ENCODE measurements at places on chromosomes 2 and 18.

GRCh38 chr2:117523267-117523666, 291.2 kb upstream of the DDX18 start:
- DNase-seq, result no peak

DNA sequence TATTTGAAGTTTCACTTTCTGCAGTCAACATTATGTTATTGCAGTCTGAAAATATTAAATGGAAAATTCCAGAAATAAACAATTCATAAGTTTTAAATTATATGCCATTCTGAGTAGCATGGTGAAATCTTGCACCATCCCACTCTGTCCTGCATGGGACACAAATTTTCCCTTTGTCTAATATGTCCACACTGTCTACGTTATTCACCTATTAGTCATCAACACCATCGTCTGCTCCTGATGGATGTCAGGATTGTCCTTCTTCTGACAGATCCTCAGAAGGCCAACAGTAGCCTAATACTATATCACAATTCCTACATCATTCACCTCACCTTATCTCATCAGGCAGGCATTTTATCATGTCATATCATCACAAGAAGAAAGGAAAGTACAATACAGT, 163.1 kb downstream of the TXNL1 start:
- DNase-seq, result no peak

DNA sequence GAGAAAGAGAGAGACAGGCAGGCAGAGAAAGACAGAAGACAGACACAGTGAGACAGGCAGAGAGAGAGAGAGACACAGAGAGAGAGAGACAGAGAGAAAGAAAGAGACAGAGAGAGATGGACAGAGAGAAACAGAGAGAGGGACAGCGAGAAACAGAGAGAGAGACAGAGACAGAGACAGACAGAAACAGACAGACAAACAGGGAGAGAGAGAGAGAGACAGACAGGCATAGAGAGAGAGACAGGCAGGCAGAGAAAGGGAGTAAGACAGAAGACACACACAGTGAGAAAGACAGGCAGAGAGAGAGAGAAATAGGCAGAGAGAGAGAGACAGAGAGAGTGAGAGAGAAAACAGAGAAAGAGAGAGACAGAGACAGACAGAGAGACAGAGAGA, 105.3 kb upstream of the ANKRD30BL start:
- no peak for DNase-seq

DNA sequence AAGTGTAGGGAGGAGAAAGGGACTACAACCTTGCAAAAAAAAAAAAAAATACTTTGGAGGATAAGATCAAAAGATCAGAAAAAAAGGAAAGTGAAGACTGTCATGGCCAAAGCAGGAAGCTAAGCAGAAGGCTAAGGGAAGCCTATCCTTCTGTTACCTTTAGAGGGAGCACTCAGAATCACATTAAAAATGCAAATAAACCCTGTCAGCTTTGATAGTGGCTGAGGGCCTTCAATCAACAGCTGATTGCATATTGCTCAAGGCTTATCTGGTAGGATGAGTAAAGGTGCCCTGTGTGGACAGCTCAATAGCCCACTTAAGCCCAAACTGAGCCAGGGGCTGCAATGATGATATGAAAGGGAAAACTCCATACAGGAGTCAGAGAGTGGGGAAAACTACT, 1021.2 kb downstream of the LRP1B start:
- no peak for DNase-seq

DNA sequence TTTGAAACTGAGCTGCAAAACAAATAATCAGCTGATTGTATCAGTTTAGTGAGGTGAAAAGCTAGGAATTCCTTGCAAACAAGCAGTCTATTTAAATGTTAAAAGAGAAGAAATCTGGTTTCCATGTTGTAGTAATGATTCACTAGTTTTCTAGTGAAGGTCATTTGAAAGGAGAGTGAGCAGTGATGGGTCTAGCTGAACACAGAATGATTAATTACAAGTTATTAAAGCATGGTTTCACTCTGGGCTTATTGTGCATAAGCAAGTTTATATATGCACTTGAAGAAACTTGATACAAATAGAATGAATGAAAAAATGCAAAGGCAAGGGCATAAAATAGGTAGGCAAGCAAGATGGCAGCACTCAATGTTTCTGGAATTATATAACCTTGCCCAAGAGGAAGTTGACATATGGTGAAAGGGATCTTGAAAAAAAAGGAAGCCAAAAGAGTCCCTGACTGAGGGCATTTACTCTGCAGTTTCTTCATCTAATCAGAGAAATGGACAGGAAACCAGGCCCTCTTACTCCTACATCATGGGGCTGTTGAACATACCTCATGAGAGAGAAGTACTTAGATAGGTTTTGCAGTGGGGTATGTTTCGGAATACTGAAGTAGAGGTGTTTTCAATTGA, 53.2 kb downstream of the PLCL1 start:
- no peak for DNase-seq

Data from globus pallidus (tissue), 1 donor.